ENCODE measurements at places on chromosomes 12 and 14. TPM values are rescaled to one million over a fixed set of nuclear protein-coding genes. Genes with fewer than 3 reads are reported as not detected.

Gene HOXC13
- not detected for polyA plus RNA-seq

Gene PRIMA1
- polyA plus RNA-seq, result 0.24 TPM

Gene EIF2B2
- 111 TPM for polyA plus RNA-seq

Gene RFLNA
- polyA plus RNA-seq, result not detected

Gene RFX4
- not detected for polyA plus RNA-seq

Gene SMIM10L1
- 4.3 TPM for polyA plus RNA-seq

Gene CABP1
- polyA plus RNA-seq, result 0.21 TPM

Gene STAB2
- not detected for polyA plus RNA-seq

Gene POTEM
- 0.25 TPM for polyA plus RNA-seq

Gene OAS1
- polyA plus RNA-seq, result 1.3 TPM

Gene SPATS2
- 90.2 TPM for polyA plus RNA-seq

Gene TMEM179
- 1.1 TPM for polyA plus RNA-seq

Gene FGF6
- not detected for polyA plus RNA-seq

Gene AQP5
- 0.10 TPM for polyA plus RNA-seq
